ENCODE measurements at places on chromosomes 4 and X. TPM values are rescaled to one million over a fixed set of nuclear protein-coding genes. Genes with fewer than 3 reads are reported as not detected.

PLAC1 gene
- total RNA-seq, result not detected

HELT gene
- not detected for total RNA-seq

PABPC1L2B gene
- total RNA-seq, result not detected

SEC24B gene
- 10.0 TPM for total RNA-seq

MFAP3L gene
- total RNA-seq, result 15.2 TPM

EDA gene
- 2.5 TPM for total RNA-seq

SYTL5 gene
- total RNA-seq, result not detected

DCLK2 gene
- total RNA-seq, result 3.9 TPM

ATP1B4 gene
- total RNA-seq, result not detected

FOXR2 gene
- not detected for total RNA-seq

CBR4 gene
- 12.7 TPM for total RNA-seq

PDGFRA gene
- total RNA-seq, result 0.13 TPM

VSIG1 gene
- total RNA-seq, result 0.13 TPM

AR gene
- 0.26 TPM for total RNA-seq

DGKK gene
- not detected for total RNA-seq

CSAG3 gene
- total RNA-seq, result not detected

CENPVL1 gene
- total RNA-seq, result not detected

PHOX2B gene
- not detected for total RNA-seq

MECP2 gene
- 17.1 TPM for total RNA-seq

CCDC110 gene
- 0.25 TPM for total RNA-seq

LRCH2 gene
- 10.6 TPM for total RNA-seq

UGT2A2 gene
- total RNA-seq, result not detected

NRK gene
- 0.25 TPM for total RNA-seq

FAAH2 gene
- total RNA-seq, result 0.89 TPM

RTL5 gene
- 0.13 TPM for total RNA-seq

CD38 gene
- total RNA-seq, result 3.6 TPM

CSAG2 gene
- total RNA-seq, result not detected

GATA1 gene
- not detected for total RNA-seq
